ENCODE measurements at places on chromosomes 2 and 18.

- DNase-seq: no peak
These were observed 23.5 kb downstream of the SRSF7 start for GRCh38 chr2:38727661-38728060.

DNA sequence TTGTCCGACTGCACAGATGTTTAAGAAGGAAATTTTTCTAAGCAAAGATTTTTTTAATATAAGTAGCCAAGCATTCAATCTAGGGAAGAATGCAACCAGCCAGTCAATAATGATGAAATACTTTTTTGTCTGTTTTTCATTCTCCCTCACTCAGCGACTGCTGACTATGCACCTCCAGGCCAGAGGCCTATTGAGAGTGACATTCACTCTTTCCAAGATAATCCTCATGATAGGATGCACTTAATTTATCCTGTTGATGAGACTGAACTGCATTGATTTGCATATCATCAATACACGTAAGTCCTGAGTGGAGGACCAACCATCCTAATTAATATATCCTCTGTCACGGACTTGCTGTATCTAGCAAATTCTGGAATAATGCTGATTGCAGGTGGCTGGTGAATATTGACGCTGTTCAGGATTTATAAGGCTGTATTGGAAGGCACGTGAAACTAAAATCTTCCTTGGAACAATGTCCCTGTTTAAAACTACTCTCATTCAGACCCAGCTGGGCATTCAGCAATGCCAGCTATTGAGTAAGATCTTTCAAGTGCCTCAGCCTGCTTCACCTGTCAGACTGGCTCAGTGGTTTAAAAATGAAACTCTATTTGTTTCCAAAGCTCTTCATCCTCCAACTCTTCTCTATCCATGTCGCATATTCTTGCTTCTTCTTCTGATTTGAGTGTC, 142.2 kb downstream of the MAP2 start:
- DNase-seq: peak; percentile 47

- DNase-seq: no peak
These were observed 254.7 kb downstream of the PTPRM start for GRCh38 chr18:7821784-7822183.

DNA sequence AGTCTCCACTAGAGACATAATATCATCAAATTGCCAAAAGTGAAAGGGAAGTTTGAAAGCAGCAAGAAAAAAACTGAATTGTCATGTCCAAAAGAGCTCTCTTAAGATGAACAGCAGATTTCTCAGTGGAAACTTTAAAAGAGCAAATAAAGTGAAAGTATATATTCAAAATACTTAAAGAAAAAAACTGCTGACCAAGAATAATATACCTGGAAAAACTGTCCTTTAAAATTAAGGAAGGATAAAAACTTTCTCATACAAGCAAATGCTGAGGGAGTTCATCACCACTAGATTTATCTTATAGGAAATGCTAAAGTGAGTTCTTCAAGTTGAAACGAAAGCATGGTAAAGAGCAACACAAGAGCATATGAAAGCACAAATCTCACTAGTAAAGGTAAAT, 83.3 kb upstream of the SCN1A start:
- DNase-seq: no peak

DNA sequence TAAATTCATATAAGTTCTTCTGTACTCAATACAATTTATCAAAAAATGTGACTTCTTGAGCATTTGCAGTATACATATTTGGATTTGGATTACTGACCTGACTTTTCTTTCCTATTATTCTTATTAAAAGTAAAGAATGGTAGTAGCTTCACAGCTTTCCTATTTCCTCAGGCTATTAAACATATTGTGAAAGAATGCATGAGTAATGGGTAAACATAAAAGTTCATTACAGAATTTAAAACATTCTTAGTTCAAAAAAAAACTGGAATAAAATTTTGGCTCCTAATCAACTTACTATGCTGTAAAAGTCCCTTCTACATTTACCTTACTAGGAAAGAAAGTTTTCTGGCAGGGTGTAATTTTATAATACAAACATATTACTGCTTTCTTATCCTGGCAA, 27.3 kb upstream of the C2orf66 start:
- DNase-seq: no peak

DNA sequence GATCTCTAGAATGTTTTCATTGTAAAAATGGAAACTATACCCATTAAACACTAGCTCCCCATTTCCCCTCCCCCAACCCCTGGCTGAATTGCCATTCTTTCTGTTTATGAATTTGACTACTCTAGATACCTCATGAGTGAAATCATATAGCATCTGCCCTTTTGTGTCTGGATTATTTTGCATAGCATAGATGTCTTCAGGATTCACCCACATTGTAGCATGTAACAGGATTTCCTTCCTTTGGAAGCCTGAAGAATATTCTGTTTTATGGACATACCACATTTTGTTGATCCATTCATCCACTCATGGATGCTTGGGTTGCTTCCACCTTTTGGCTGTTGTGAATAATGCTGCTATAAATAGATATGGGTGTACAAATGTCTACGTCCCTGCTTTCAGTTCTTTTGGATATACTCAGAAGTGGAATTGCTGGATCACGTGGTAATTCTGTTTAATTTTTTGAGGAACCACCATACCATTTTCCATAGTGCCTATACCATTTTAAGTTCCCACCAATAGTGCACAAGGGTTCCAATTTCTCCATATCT, 7.7 kb upstream of the ASB1 start:
- DNase-seq: no peak

DNA sequence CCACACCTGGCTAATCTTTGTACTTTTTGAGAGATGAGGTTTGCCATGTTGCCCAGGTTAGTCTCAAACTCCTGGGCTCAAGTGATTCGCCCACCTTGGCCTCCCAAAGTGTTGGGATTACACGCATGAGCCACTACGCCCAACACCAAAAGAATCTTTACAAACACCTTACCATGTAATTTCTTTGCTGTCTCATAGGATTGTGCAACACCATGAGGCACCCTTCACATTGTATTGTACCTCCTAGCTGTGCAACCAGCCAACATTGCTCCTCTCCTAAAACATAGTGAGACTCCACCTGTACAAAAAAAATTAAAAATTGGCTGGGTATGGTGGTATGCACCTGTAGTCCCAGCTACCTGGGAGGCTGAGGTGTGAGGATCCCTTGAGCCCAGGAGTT, 3.1 kb upstream of the MFSD6 start:
- DNase-seq: no peak

DNA sequence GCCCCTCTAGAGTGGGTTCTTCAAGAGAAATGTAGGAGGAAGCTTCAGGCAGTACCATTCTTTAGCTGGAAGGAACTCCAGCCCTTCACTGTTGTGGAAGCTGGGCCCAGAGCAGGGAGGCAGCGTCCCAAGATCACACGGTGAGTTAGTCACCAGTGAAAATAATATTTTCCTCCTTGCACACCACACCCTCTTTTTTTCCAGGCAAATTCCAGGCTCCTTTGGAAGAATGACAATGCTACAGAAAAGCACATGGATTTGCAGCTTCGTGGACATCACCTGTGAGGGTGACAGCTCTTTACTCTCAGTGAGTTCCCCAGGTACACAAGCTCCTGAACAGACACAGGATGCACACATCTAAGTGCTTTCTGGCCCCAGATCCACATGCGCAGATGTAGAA, 157.1 kb downstream of the COL6A3 start:
- DNase-seq: no peak

DNA sequence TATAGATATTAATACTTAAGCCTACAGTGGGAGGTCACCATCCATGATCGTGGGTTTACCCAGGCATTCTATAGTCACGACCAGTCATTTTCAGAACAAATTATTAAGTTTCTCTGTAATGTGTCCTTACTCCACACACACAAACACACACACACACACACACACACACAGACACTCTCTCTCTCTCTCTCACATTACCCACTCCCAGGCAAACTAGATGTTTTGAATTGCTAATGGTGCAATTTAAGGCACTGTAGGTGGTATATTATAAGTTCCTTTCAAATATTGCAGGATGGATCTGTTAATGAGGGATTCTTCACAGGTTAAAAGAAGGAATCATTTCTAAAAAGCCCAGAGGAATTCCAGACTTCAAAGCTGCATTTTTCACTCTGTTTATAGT, 657.8 kb downstream of the MBD2 start:
- DNase-seq: no peak

DNA sequence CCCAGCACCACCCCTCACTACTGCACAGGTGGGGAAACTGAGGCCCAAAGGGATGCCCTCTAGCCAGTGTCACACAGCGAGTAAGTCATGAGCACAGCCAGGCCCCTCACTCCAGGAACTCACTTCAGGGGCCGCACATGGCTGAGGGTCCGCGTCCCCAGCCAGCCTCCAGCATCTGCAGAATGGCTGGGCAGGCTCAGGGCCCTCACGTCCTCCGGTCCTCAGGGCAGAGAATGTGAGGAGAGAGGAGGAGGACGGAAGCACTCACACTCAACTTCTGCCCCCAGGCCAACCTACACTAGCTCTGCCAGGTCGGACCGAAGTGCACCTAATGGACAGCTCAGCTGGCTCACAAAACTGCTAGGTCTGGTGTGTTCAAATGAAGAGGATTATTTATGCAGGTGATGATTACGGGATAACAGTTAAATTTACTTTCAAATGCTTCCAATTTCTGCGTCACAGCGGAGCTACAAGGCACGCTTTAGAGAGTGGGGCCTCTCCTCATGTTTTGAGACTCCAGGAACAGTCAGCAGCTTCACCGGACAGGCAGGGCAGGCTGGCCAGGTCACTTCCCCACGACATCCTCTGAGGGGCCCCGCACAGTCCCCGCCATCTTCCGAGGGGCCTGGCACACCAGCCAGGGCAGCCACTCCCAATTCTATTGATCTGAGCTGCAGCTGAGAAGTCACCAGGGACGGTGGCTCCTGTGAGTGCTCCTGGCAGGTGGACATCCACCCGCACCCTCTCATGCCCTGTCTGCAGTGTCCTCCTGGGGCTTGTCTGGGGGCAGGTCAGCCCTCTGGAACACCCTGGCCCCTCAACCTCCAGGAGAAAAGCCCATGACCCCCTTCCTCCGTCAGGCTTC, 26.5 kb downstream of the KIF1A start:
- DNase-seq: no peak

DNA sequence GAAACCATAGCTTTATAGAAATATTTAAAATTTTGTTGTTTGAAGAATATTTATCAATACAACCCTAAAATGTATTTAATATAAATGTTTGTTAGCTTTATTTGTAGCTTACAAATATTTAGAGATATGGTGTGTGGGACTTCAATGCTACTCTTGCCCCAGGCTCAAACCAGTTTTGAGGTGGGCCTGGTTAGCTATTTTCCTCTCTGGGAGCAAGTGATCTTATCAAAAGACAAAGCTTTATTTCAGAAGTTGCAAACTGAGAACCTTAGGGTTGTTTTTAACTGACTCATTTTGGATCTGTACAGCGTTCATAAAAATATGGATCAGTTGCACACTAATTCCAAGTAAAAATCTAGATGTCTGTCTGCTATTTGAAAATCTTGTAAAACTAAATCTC, 563.6 kb upstream of the CDH2 start:
- no peak for DNase-seq

GRCh38 chr18:11719621-11720020, 30.6 kb downstream of the GNAL start:
- DNase-seq: no peak

- no peak for DNase-seq
These were observed 2.7 kb upstream of the HSBP1L1 start for GRCh38 chr18:79961527-79962291.

- DNase-seq: peak; percentile 82
These were observed 6.9 kb upstream of the FLACC1 start for GRCh38 chr2:201363857-201364560.

DNA sequence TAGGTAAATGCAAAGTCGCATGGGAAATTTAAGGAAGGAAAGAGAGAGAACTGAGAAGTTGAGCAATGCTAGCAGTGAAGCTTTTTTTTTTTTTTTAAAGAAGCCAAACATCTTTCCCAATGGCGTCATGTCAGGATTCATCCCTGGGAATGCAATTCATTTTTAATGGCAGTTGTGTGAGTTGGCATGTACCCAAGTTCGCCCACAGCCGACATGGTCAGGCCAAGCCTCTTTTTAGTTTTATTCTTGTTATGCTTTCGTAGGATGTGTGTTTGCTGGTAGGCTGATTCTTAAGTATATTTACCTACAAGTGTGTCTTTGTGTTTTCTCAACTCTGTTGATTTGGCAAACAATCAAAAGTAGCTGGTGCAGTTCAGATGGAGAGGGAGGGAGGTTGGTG, 127.6 kb upstream of the ITGA6 start:
- peak; percentile 84 for DNase-seq

DNA sequence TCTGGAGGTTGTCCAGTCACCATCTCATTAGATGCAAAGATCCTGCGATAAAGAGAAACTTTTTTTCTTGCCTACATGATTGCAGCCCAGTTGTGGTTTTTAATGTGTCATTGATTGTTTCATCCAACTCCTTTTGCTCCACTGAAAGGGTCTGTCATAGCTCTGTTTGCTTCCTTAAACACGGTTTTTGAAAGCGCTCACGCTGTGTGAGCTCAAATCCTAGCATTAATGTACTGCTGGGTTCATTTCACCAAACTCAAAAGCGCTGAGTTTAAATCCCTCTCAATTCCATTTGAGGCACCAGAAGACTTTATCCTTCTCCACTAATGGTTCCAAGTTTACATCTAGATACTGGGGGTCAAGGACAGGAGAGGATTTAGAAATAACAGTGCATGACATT, 53.6 kb downstream of the CDK15 start:
- DNase-seq: no peak

Measured in DMS53 (cell line).